ENCODE measurements at places on chromosomes 6 and 20.
A peak's percentile ranks its signal among the peaks of the same experiment; 100 is the strongest.

DNA sequence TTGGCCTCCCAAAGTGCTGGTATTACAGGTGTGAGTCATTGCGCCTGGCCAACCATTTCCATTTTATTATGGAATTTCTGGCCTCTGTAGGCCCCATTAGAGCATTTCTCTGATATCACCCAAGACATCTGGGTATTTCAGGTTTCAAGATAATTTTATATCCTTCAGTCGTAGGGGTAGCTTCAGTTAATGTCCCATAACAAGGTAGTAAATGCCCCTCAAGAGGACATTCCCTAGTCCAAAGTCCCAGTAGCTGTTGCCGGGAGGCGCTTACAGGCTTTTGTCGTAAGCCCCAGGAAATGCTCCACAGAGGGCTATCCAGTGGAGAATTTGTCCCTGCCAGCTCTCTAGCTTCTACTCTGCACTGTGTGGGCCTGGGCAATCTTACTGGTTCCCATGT is 24.4 kb downstream of the EFCAB8 start:
- no peak for DNase-seq

- DNase-seq, result peak; percentile 67
Observed at GRCh38 chr6:169868458-169868857, 117.0 kb downstream of the ERMARD start.

DNA sequence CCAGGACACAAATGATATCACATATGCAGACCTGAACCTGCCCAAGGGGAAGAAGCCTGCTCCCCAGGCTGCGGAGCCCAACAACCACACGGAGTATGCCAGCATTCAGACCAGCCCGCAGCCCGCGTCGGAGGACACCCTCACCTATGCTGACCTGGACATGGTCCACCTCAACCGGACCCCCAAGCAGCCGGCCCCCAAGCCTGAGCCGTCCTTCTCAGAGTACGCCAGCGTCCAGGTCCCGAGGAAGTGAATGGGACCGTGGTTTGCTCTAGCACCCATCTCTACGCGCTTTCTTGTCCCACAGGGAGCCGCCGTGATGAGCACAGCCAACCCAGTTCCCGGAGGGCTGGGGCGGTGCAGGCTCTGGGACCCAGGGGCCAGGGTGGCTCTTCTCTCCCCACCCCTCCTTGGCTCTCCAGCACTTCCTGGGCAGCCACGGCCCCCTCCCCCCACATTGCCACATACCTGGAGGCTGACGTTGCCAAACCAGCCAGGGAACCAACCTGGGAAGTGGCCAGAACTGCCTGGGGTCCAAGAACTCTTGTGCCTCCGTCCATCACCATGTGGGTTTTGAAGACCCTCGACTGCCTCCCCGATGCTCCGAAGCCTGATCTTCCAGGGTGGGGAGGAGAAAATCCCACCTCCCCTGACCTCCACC is 42.2 kb downstream of the SIRPA start:
- DNase-seq, result no peak

DNA sequence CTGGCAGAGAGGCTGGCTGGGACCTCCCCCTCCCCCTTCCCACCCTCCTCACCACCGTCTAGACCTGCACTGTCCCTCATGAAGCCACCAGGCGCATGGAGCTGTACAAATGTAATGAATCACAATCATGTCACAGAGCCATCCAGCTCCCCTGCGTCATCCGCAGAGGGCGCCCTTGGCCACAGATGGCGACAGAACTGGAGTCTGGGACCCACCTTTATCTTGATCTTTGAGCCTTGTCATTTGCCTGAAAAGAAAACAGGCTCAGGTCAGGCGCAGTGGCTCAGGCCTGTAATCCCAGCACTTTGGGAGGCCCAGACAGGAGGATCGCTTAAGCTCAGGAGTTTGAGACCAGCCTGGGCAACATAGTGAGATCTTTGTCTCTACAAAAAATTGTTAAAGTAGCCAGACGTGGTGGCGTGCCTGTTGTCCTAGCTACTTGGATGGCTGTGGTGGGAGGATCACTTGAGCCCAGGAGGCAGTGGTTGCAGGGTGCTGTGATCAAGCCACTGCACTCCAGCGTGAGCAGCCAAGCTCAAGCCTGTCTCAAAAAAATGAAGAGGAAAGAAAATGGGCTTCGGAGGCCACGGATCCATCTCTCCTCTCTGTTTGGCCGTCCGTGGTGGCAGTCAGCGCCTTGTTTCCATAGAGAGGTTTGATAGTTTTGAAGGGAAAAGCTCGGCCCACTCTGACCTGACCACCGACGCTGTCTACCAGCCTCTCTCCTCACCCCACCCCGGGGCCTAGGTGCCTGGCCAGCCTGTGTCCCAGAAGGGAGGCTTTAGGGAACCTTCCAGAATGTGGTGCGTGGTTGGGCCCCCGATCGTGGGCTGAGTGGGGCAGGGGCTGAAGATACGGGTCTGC is 6.2 kb downstream of the COL9A3 start:
- no peak for DNase-seq

GRCh38 chr6:134995536-134995935 is 45.6 kb upstream of the ALDH8A1 start:
- no peak for DNase-seq

- no peak for DNase-seq
Observed at GRCh38 chr20:61657721-61658377, 405.8 kb downstream of the CDH4 start.

- no peak for DNase-seq
Observed at GRCh38 chr20:5569021-5569420, 181.2 kb upstream of the SHLD1 start.

DNA sequence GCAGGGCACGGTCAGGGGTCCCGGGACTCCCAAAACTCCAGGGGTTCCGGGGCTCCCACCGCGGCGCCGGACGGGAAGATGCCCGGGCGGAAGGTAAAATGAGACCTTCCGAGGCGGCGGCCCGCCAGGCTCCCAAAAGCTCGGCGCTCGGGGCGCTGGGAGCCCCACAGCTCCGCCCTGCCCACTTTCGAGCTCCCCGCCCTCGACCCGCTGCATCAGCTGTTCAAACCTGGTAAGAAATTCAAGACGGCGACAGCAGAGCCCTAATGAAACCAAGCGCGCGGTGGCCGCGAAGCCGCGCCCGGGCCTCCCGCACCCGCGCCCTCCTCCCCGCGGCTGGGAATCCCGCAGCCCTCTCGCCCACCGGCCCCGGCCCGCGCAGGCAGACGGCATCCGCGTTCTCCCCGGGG is 369 bp downstream of the SLC4A11 start:
- DNase-seq, result peak; percentile 67

GRCh38 chr6:11085758-11086435 is 7.7 kb upstream of the SMIM13 start:
- no peak for DNase-seq

- no peak for DNase-seq
Observed at GRCh38 chr20:6485351-6485750, 282.1 kb upstream of the BMP2 start.

GRCh38 chr6:89508755-89509563 is 76.0 kb downstream of the ANKRD6 start:
- no peak for DNase-seq

DNA sequence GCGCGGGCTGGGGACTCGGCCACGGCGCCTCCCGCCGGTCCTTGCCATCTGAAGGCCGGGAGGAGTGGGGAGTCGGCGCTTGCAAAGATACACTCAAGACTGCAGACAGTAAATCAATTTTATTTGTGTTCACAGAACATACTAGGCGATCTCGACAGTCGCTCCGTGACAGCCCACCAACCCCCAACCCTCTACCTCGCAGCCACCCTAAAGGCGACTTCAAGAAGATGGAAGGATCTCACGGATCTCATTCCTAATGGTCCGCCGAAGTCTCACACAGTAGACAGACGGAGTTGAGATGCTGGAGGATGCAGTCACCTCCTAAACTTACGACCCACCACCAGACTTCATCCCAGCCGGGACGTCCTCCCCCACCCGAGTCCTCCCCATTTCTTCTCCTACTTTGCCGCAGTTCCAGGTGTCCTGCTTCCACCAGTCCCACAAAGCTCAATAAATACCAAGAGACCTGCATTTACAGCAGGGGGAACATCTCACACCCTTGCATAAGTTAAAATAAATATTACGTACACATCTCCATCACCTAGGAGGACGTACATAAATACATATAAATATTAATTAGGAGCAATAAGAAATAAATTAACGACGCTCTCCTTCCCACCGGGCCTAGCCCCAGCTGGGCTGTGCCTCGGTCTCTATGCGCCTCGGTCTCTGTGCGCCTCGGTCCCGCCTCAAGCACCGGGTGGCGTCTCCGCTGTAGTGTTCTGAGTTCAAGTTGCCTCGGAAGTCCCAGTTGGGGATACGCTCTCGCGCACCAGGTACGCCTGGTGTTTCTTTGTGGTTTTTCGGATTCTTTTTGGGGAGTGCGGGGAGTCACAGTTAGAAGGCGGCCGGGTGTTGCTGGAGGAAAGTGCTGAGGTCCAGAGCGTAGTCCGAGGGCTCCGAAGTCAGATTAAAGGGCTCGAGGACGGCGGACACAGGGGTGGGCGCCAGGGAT is 889 bp upstream of the FLOT1 start:
- DNase-seq, result peak; percentile 70

DNA sequence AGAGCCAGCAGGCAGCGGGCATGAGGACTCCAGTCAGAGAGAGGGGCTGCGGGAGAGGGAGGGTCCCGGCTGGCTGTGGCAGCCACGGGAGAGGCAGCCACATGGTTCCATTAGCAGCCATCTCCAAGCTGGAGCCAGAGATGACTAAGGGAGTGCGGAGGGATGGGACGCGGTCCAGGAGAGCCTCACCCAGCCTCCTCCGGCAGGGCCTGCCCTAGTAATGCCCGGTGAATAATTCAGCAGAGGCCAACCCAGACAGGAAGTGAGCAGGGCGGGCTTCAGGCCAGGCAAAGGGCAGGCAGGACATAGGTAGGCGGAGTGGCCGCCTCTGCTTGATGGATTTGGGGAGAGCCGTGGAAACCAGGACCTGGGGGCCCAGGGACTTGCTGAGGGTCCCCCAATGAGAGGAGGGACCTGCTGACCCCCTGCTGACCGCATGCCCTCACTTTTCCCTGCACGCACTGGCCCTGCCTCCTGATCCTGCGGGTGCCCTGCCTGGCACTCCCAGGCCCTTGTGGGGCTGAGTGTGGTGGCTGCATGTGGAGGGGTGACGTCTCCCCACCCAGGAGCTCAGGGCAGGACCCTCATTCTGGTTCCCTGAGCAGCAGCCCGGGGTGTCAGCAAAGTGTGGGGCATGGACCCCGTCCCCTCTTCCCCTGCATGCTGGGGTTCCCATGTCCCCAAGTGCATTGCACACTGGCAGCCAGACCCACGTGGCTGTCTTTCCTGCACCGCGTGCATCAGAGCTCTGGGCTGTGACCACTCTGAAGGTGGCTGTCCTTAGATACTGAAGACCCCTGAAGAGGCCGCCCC is 51.8 kb upstream of the SLCO4A1 start:
- no peak for DNase-seq

DNA sequence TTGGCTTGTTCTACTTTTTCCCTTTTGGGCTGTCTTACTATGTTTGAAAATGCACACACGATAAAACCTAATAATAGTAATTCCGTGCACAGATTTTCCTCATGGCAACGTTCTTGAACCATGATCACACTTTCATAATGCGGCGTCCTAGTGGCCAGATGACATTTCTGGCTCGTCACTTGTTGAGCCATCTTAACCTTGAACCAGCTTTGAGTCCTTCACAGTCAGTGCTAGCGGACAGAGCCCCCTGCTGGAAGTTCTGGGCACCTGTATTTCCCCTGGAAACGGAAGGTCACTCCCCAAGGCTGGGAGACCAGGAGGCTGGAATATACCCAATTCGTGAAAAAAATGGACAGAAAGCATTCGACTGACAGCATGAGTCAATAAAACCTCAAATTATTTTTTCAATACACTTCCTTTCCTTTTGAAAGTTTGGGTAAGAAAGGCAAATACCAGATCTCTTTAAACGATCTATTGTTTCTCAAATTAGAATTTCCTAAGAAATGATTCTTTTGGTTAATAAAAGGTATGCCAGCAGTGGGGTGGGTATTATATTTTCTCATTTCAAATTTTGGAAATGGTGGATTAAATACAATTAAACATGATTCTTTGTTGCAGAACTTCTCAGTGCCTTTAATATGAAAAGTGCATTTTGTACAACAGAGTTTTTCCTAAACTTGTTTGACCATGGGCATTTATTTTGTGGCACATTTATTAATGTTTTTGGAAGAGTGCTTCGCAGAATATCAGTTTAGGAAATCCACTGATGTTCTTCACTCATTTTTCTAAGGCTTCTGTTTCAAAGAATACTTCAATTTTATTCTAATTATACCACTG is 542.3 kb downstream of the QKI start:
- peak; percentile 61 for DNase-seq

GRCh38 chr20:1700990-1701389 is 43.4 kb upstream of the SIRPG start:
- no peak for DNase-seq

- no peak for DNase-seq
Observed at GRCh38 chr6:106533054-106533453, 96.2 kb downstream of the RTN4IP1 start.

DNA sequence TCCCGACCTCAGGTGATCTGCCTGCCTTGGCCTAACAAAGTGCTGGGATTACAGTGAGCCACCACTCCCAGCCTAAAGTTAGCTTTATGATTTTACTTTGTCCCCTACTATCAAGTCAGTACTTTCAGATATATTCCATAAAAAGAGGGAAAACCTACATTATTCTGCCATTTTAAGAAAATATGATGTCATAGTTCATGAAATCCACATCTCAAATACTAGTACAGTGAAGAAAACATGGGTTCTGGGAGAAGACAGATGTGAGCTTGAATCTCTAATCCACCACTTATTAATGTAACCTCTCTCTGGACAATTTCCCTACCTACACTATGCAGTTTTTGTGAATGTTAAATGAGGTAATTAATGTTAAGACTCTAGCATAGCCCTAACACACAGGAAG is 74.5 kb downstream of the PDE10A start:
- DNase-seq, result no peak

- no peak for DNase-seq
Observed at GRCh38 chr6:26561533-26562466, 23.6 kb downstream of the HMGN4 start.

GRCh38 chr6:35229304-35229703 is 15.5 kb downstream of the SCUBE3 start:
- DNase-seq, result no peak

- DNase-seq, result peak; percentile 2
Observed at GRCh38 chr6:40341726-40342125, 245.4 kb downstream of the LRFN2 start.

- DNase-seq, result no peak
Observed at GRCh38 chr6:132568611-132569010, 1.5 kb upstream of the TAAR6 start.

- no peak for DNase-seq
Observed at GRCh38 chr20:49938173-49939163, 2.3 kb downstream of the RNF114 start.
